Glutamatergic neuron (in vitro differentiated cells): ENCODE measurements at places on chromosomes 4 and X.

GRCh38 chr4:31416498-31416897, 696.3 kb downstream of the PCDH7 start:
- no peaks in the 10 kb centered on the region for H3K4me1 ChIP-seq
- H3K27ac ChIP-seq: no peak overlapping the region
- H3K36me3 ChIP-seq: no peaks in the 10 kb centered on the region
- H3K4me3 ChIP-seq: no peak overlapping the region
- no peak for DNase-seq
- H3K27me3 ChIP-seq: no peaks in the 10 kb centered on the region

DNA sequence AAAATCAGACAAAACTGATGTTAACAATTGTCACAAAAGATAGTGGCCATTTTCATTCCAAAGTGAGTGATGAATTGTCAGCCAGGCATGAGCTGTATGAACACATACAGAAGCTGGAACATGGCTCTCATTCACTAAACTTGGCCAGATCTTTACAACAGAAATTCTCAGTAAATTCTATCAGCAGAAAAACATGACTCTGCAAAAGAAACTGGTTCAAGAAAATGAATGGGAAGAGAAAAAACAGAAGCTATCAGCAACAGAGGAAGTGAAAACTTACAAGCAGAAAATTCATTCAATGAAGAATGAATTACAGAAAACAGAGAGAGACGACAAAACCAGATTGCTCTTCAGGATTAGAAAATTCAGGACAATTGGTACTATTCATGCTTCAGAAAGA, 249.6 kb downstream of the COL25A1 start:
- H3K27ac ChIP-seq: no peak overlapping the region
- H3K4me3 ChIP-seq: no peak overlapping the region
- no peaks in the 10 kb centered on the region for H3K36me3 ChIP-seq
- DNase-seq: no peak

- H3K4me3 ChIP-seq: no peak overlapping the region
- no peak for DNase-seq
- no peaks in the 10 kb centered on the region for H3K27me3 ChIP-seq
- no peaks in the 10 kb centered on the region for H3K36me3 ChIP-seq
- no peaks in the 10 kb centered on the region for H3K4me1 ChIP-seq
These were observed 119.3 kb downstream of the ASB9 start for GRCh38 chrX:15150586-15150985.

DNA sequence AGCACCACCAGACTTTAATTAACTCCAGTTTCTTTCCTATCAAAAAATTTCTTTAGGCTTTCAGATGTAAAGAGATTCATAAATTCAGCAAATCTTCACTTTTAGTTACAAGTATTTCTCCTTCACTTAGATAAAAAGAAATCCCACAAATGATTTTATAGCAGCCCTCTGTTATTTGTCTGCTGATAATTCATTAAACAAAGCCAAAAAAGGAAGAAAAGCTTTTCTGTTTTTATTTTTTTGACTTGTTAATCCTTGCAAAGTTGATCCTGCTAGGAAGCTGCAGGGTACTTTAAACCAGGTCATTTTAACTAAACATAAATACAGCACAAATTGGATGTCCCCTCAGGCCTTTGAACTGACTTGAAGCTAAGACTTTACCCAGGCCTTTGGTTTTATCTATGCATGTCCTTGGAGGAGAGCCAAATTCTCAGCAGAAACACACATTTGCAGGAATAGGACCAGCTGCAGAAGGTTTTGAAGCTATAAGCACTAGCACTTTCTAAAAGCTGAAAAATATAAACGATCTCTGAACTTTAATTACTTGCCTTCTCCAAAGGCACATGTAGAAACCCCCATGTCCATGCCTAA, 57.5 kb downstream of the PCDH18 start:
- peaks cover 8% of the 10 kb centered on the region for H3K36me3 ChIP-seq
- no peak overlapping the region for H3K27ac ChIP-seq
- H3K27me3 ChIP-seq: no peaks in the 10 kb centered on the region
- no peak overlapping the region for H3K4me3 ChIP-seq

- H3K4me1 ChIP-seq: no peaks in the 10 kb centered on the region
- no peak overlapping the region for H3K27ac ChIP-seq
- H3K27me3 ChIP-seq: no peaks in the 10 kb centered on the region
- H3K4me3 ChIP-seq: no peak overlapping the region
- DNase-seq: no peak
- H3K36me3 ChIP-seq: no peaks in the 10 kb centered on the region
These were observed 24.7 kb upstream of the CXCL8 start for GRCh38 chr4:73715659-73716058.

DNA sequence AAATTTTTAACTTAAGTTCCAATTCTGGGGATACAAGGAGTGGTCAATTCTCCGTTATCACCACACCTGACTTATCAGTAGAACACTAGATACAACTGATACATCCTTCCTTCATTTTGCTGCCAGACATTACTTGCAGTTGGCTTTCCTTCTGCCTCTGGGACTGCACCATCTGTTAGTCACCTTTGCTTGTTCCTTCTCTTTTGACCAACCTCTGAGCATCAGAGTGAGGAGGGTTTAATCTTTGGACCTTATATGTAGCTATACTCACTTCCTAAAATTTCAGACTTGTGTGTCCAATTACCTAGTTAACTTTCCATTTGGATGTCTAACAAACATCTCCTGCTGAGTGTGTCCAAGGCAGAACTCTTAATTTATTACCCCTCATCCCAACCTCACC, 330.7 kb downstream of the PTTG2 start:
- H3K4me1 ChIP-seq: no peaks in the 10 kb centered on the region
- H3K4me3 ChIP-seq: no peak overlapping the region
- no peak for DNase-seq
- H3K36me3 ChIP-seq: peaks cover 5% of the 10 kb centered on the region
